ENCODE measurements at places on chromosomes 5 and 9.

DNA sequence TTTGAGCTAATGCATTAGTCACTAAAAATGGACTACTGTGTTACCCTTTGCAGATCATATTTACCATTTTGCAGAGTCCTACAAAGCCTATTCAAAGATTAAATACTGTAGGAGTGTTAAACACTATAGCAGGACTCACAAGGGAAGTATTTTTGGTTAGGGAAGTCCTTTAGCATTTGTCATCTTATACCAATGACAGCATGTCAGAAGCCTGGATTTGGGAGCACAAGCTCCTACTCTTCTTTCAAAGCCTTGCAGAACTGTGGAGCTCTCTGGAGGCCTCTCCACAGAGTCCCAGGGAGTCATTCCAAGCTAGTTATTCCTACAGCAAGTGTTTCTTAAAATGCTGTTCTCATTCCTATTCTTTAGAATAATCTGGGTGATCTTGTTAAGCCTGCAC is 288.8 kb downstream of the PIK3R1 start:
- H3K36me3 ChIP-seq, result no peaks in the 10 kb centered on the region
- H3K4me1 ChIP-seq, result peaks cover 6% of the 10 kb centered on the region
- H3K4me3 ChIP-seq, result no peak overlapping the region
- DNase-seq, result no peak
- no peak overlapping the region for H3K27ac ChIP-seq

DNA sequence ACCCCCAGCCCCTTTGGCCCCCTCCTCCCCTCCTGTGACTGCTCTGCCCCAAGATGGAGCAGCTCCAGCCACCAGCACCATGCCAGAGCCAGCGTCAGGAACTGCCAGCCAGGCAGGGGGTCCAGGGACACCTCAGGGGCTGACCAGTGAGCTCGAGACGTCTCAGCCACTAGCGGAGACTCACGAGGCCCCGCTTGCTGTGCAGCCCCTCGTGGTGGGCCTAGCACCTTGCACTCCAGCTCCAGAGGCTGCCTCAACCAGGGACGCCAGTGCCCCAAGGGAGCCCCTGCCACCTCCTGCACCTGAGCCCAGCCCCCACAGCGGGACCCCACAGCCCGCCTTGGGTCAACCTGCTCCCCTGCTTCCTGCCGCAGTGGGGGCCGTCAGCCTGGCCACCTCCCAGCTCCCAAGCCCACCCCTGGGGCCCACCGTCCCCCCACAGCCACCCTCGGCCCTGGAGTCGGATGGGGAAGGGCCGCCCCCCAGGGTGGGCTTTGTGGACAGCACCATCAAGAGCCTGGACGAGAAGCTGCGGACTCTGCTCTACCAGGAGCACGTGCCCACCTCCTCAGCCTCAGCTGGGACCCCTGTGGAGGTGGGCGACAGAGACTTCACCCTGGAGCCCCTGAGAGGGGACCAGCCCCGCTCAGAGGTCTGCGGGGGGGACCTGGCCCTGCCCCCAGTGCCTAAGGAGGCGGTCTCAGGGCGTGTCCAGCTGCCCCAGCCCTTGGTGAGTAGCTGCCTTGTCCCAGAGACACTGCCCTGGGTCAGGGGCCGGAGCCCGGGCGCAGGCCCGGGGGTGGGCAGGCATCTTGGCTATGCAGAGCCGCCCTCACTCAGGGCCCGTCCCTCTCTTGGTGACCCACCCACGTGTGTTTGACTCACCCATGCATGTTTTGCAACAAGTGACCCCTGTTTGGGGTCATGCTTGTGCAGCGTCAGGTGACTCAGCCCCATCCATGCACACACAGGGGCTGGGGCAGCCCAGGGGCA is 105.2 kb downstream of the WNK2 start:
- H3K36me3 ChIP-seq, result no peaks in the 10 kb centered on the region
- H3K27me3 ChIP-seq, result no peaks in the 10 kb centered on the region
- H3K4me1 ChIP-seq, result peaks cover 6% of the 10 kb centered on the region
- no peak overlapping the region for H3K4me3 ChIP-seq
- H3K27ac ChIP-seq, result no peak overlapping the region

- H3K4me1 ChIP-seq, result no peaks in the 10 kb centered on the region
- DNase-seq, result no peak
- H3K27ac ChIP-seq, result no peak overlapping the region
Measured at GRCh38 chr5:78544561-78545201, 103.9 kb downstream of the LHFPL2 start.

- no peaks in the 10 kb centered on the region for H3K36me3 ChIP-seq
- H3K4me3 ChIP-seq, result no peak overlapping the region
- no peak overlapping the region for H3K27ac ChIP-seq
- no peaks in the 10 kb centered on the region for H3K4me1 ChIP-seq
- no peak for DNase-seq
Measured at GRCh38 chr5:144788556-144788955, 617.9 kb downstream of the KCTD16 start.

DNA sequence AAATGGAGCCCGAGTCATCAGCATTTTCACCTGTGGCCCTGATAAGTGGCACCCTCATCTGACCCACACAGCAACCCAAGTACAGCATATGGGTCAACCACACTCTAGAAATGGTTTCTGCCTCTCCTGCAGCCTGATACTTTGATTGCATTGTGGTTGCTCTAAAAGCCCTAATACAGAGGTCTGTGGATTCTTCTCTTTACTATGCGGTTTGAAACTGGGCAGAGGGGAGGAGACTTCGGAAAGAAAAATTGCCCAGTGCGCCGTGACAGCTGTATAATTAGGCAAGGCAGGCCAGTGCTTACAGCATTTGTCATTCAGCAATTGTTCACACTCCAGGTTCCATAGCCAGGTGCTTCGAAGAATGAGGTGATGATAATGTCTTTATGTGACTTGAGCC is 361.0 kb downstream of the NFIB start:
- H3K27me3 ChIP-seq, result no peaks in the 10 kb centered on the region
- no peaks in the 10 kb centered on the region for H3K4me1 ChIP-seq
- no peak overlapping the region for H3K27ac ChIP-seq

- H3K4me3 ChIP-seq, result no peak within 1 kb of the TSS
- H3K27me3 ChIP-seq, result no peaks in the 10 kb centered on the region
- DNase-seq, result no peak
Measured at GRCh38 chr9:19033015-19033414, at the start of gene SAXO1. SAXO1 (minus strand) TSS chr9:19033209; CDS start chr9:19032908, 301 bp downstream.

DNA sequence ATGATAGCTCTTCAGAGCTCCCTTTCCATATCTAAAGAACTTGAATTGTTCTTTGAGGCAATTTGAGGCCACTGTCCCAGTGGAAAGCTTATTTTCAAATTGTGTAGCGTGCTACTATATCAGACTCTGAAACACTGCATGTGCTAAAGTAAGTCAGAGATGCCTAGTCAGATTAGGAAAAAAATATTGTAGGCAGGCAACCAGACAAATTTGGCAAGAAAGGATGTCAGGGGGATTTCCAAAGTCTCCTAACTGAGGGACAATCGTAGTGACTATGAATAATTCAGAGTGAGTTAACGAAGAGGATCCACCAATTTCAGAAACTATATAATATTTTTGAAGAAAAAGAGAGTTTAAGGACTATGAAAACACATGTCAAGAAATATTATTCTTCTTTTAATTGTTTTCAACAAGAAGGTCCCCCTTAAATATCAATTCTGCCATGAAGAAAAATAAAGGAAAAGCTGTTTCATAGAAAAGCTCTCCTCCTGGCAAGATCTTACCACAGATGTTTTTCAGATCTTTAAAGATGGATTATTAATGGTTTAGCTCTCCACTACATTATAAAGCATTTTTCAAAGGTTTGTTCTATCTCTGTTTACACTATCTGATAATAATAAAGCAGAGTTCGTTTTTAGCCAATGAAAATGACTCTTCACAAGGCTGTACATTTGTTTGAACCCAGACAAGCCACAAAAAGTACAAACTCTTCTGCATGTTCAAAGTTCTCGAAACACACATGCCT is 273.5 kb upstream of the PTGER4 start:
- DNase-seq, result no peak
- H3K27ac ChIP-seq, result peak overlapping the region; percentile 27
- H3K36me3 ChIP-seq, result no peaks in the 10 kb centered on the region
- no peak overlapping the region for H3K4me3 ChIP-seq

DNA sequence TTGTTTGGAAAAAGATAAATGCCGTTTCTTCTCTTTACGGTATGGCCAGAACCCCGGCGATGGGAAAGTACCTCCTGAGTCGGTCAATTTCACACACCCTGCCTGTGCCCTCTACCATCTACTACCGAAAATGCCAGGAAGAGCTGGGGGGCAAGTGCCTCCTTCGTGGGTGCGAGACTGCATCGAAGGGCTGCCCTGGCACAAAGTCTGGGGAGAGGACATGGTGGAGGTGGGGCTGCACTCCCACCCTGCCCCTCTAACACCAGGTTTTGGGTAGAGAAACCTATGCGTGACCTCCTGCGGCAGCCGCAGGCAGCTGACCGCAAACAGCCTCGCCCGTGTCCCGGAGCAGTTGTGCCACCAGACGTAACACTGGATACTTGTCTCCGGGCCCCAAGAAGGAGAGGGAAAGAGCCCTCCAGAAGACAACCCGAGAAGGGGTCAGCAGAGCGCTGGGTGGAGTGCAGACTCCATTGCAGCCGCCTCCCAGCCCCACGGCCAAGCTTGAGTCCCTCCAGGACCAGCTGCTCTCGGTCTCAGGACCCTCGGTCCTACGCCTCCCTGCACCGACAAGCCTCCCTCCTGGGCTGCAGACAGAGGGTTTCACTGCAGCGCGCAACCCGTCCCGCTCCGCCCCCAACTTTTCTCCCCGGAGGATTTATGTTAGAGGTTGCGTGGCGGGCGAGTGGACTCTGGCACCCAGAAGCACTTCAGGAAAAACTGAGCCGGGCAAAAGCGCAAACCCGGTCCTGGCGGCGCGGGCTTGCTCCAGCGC is 823 bp upstream of the PRDM6 start:
- no peak overlapping the region for H3K27ac ChIP-seq
- no peaks in the 10 kb centered on the region for H3K36me3 ChIP-seq
- H3K4me1 ChIP-seq, result no peaks in the 10 kb centered on the region
- DNase-seq, result no peak

- no peak for DNase-seq
- H3K36me3 ChIP-seq, result no peaks in the 10 kb centered on the region
- H3K27me3 ChIP-seq, result peaks cover 29% of the 10 kb centered on the region
- H3K4me3 ChIP-seq, result no peak overlapping the region
- H3K27ac ChIP-seq, result no peak overlapping the region
Measured at GRCh38 chr5:95304711-95305110, 19.8 kb upstream of the MCTP1 start.

DNA sequence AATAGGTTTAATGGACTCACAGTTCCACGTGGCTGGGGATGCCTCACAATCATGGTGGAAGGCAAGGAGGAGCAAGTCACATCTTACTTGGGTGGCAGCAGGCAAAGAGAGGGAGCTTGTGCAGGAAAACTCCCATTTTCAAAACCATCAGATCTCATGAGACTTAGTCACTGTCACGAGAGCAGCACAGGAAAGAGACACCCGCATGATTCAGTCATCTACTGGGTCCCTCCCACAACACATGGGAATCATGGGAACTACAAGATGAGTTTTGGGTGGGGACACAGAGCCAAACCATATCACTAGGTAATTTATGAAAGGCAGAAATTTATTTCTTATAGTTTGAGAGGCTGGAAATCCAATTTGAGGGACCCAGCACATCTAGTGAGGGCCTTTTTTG is 40.0 kb downstream of the MTREX start:
- no peaks in the 10 kb centered on the region for H3K27me3 ChIP-seq
- H3K4me1 ChIP-seq, result no peaks in the 10 kb centered on the region
- H3K4me3 ChIP-seq, result no peak overlapping the region
- no peak overlapping the region for H3K27ac ChIP-seq
- no peak for DNase-seq

GRCh38 chr9:108395421-108395820 is 460.4 kb downstream of the ACTL7B start:
- H3K4me1 ChIP-seq, result no peaks in the 10 kb centered on the region
- DNase-seq, result no peak
- H3K27me3 ChIP-seq, result no peaks in the 10 kb centered on the region
- H3K27ac ChIP-seq, result no peak overlapping the region

DNA sequence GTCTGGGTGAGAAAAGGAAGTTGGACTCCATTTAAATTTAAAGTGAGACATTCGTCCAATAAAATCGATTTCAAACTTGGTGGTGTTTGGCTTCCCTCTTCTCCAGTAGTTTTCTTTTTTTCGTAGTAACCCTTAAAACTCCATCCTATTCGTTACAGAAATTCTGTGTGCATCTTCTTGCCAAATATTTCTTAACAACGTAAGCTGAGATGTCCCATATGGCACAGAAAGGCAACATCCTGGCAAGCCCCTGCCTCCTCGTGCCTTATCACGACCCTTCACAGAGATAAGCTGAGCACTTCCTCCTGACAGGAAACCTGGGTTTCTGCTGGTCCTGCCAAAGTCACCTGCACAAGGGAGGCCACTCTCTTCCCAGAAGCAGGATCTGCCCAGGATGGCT is 11.8 kb upstream of the ADAMTS2 start:
- no peaks in the 10 kb centered on the region for H3K4me1 ChIP-seq
- H3K4me3 ChIP-seq, result no peak overlapping the region
- H3K27ac ChIP-seq, result no peak overlapping the region
- DNase-seq, result no peak
- no peaks in the 10 kb centered on the region for H3K27me3 ChIP-seq
- H3K36me3 ChIP-seq, result no peaks in the 10 kb centered on the region

- H3K27ac ChIP-seq, result no peak overlapping the region
- no peaks in the 10 kb centered on the region for H3K36me3 ChIP-seq
- no peaks in the 10 kb centered on the region for H3K27me3 ChIP-seq
Measured at GRCh38 chr5:138705007-138705406, 48.2 kb upstream of the CTNNA1 start.

DNA sequence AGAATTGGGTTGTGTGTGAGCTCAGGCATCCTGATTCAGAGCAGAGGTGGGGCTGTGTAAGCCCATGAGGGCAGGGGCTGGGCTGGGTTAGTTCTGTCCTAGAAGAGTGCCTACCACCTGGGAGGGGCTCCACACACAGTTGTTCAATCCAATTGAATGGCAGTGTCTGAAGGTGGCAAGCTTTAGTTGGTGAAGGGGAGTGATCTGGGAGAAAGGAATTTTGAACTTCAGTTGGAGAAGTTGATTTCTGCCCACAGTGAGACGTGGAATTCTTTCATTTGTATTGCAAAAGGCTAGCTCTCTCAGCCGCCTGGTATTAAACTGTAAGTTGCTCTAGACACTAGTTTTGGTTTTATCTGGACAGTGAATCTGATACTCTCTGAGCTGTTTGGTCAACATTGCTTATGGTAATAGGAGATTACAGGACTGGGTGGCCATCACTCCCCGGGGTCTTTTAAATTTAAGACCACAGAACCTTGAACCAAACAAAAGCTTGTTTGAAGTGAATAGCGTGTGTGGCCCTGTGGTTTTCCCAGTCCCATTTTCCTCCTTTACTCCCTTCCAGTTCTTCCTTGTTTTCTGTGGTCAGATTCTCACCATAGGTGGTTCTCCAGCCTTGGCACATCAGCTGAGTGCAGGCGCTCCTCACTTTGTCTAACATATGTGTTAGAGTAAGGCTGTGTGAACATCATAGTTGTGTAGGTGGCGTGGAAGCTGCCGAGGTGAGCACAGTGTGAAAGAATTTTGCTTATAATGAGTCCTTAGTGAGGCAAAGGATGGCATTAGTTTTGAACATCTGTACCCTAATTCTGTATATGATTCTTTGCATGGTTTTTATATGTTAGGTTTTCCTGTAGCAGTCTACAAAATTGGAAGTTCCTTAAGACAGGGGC is 78.0 kb downstream of the ARHGAP26 start:
- no peak overlapping the region for H3K27ac ChIP-seq
- H3K36me3 ChIP-seq, result no peaks in the 10 kb centered on the region
- no peak for DNase-seq
- H3K4me3 ChIP-seq, result no peak overlapping the region
- no peaks in the 10 kb centered on the region for H3K27me3 ChIP-seq

GRCh38 chr5:67528953-67529352 is 332.4 kb upstream of the CD180 start:
- H3K4me1 ChIP-seq, result no peaks in the 10 kb centered on the region
- no peak overlapping the region for H3K27ac ChIP-seq
- no peaks in the 10 kb centered on the region for H3K36me3 ChIP-seq
- no peaks in the 10 kb centered on the region for H3K27me3 ChIP-seq
- no peak overlapping the region for H3K4me3 ChIP-seq
- DNase-seq, result no peak
